ENCODE measurements at places on chromosomes 6 and 20. TPM values are rescaled to one million over a fixed set of nuclear protein-coding genes. Genes with fewer than 3 reads are reported as not detected.

Gene MYH7B
- total RNA-seq, result 0.09 TPM

Gene ANGPT4
- 0.03 TPM for total RNA-seq

Gene TNF
- total RNA-seq, result not detected

Gene COL12A1
- total RNA-seq, result 3.9 TPM

Gene THEMIS
- not detected for total RNA-seq
